Liver (tissue), 10 donors: ENCODE measurements at places on chromosomes 1 and 21. TPM values are rescaled to one million over a fixed set of nuclear protein-coding genes. Genes with fewer than 3 reads are reported as not detected.

The LCE3E gene
- not detected for total RNA-seq

The RAB7B gene
- total RNA-seq = 0.89 TPM

The SYT14 gene
- total RNA-seq = not detected

The EDN2 gene
- total RNA-seq = not detected

The SH2D2A gene
- total RNA-seq = 0.14 TPM

The TFF2 gene
- total RNA-seq = not detected

The MATN1 gene
- not detected for total RNA-seq

The C1QA gene
- 73.0 TPM for total RNA-seq

The FCRL2 gene
- total RNA-seq = 0.23 TPM

The DDX59 gene
- total RNA-seq = 10.2 TPM

The NAXE gene
- total RNA-seq = 35.0 TPM

The CFHR1 gene
- total RNA-seq = 507 TPM

The AKNAD1 gene
- not detected for total RNA-seq

The HSD3B2 gene
- total RNA-seq = not detected

The SCP2 gene
- total RNA-seq = 122 TPM

The AQP10 gene
- not detected for total RNA-seq

The PPFIA4 gene
- total RNA-seq = 0.08 TPM

The CD2 gene
- total RNA-seq = 0.28 TPM

The CHIA gene
- not detected for total RNA-seq

The TNFRSF9 gene
- under 0.01 TPM for total RNA-seq

The RUNX3 gene
- total RNA-seq = 0.84 TPM

The KISS1 gene
- not detected for total RNA-seq

The KRTAP13-2 gene
- not detected for total RNA-seq

The CXADR gene
- 46.4 TPM for total RNA-seq

The TFB2M gene
- 26.4 TPM for total RNA-seq

The IL19 gene
- total RNA-seq = not detected

The NBPF6 gene
- not detected for total RNA-seq

The PDE9A gene
- 4.2 TPM for total RNA-seq

The SHE gene
- total RNA-seq = 7.5 TPM

The HTR6 gene
- total RNA-seq = not detected

The FAAH gene
- total RNA-seq = 4.3 TPM

The NIBAN1 gene
- 5.5 TPM for total RNA-seq

The USF1 gene
- total RNA-seq = 29.8 TPM

The KRTAP7-1 gene
- not detected for total RNA-seq

The CFHR5 gene
- total RNA-seq = 80.3 TPM

The C1orf210 gene
- 0.75 TPM for total RNA-seq

The S100A6 gene
- 124 TPM for total RNA-seq

The UCK2 gene
- total RNA-seq = 24.5 TPM

The MTARC1 gene
- total RNA-seq = 14.9 TPM

The RAB13 gene
- total RNA-seq = 20.6 TPM

The ZNF683 gene
- total RNA-seq = not detected

The ANGPTL3 gene
- total RNA-seq = 121 TPM

The EVA1C gene
- total RNA-seq = 3.3 TPM

The ATG4C gene
- total RNA-seq = 5.6 TPM

The MYOG gene
- total RNA-seq = not detected

The LRRC47 gene
- total RNA-seq = 23.8 TPM
